ENCODE measurements at places on chromosomes 7 and 10. TPM values are rescaled to one million over a fixed set of nuclear protein-coding genes. Genes with fewer than 3 reads are reported as not detected.

GRCh38 chr10:85225311-85225710 is 896.9 kb downstream of the CCSER2 start:
- no peak for DNase-seq

PALS2 gene
- total RNA-seq = 7.0 TPM

GRCh38 chr10:83932245-83932644 is 207.1 kb upstream of the GHITM start:
- DNase-seq = no peak

- DNase-seq = no peak
Measured at GRCh38 chr10:124886195-124886594, 55.7 kb upstream of the ZRANB1 start.

GRCh38 chr7:5838761-5839500 is 41.7 kb upstream of the OCM start:
- no peak for DNase-seq

GRCh38 chr7:137664846-137665245 is 181.9 kb downstream of the DGKI start:
- DNase-seq = no peak

DNA sequence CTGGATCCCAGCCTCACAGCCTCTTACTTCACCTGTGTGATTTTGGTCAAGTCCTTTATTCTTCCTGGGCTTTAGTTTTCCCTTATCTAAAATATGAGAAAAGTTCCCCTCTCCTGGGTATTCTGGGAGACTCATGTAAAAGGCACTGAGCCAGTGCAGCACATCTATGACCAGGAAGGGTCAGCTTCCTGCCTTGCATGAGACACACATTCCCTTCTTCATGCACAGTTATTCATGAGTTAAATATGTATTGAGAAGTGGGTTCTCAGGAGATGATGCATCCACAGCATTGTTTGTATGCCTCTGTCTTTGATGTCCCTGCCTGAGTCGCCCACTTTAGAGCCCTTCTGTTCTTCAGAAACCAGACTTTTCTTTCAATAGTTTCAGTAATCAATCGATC is 33.3 kb downstream of the EGFR start:
- DNase-seq = peak; percentile 50

RFC2 gene
- 15.7 TPM for total RNA-seq

FAM25A gene
- total RNA-seq = not detected

DNA sequence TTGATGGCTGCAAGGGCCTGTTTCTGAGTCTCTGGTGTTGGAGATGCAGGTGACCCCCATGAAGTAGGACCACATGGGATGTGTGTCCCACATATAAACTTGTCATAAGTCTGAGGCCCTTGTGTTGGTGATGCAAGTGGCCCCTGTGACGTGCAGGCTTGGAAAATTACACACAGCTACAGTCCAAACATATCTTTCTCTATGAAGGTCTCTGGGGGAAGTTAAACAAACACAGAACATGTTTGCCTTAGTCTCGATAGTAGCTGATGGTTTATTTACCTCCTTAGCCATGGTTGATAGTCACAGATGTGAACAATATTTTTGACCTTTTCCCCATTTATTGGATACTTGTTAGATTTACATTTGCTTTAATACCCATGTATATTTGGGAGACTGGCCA is 64.7 kb downstream of the ADCY1 start:
- DNase-seq = no peak

- no peak for DNase-seq
Measured at GRCh38 chr10:91150631-91151030, 69.8 kb upstream of the PCGF5 start.

DNA sequence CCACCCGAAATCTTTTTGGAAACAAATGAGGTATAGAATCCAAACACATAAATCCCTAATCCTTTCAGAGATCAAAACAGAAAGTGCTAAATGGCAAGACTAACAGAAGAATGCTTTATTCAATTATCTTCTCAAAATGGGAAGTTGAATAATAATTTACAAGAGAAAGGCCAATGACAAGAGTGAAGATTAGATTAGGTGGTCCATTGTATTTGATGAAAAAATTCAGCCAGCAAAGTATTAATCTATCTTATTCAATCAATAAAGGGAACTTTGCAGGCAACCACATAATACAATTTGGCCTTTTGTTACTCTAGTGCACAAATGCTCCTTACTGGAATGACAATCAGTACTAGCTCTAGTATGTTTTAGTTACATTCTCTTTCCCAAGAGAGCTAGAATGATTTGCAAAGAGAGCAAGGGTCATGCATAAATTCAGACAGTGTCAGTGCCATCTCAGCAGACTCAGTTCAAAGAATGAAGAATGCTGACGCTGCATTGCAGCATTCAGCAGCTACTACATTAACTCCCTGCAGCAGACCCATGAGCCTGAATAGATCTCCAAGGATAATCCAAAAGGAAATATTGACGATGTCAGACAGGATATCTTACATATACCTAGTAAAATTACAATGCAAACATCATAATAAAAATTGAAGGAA is 131.8 kb downstream of the ANK3 start:
- no peak for DNase-seq

GRCh38 chr10:128475686-128476367 is 349.6 kb upstream of the MKI67 start:
- no peak for DNase-seq

DNA sequence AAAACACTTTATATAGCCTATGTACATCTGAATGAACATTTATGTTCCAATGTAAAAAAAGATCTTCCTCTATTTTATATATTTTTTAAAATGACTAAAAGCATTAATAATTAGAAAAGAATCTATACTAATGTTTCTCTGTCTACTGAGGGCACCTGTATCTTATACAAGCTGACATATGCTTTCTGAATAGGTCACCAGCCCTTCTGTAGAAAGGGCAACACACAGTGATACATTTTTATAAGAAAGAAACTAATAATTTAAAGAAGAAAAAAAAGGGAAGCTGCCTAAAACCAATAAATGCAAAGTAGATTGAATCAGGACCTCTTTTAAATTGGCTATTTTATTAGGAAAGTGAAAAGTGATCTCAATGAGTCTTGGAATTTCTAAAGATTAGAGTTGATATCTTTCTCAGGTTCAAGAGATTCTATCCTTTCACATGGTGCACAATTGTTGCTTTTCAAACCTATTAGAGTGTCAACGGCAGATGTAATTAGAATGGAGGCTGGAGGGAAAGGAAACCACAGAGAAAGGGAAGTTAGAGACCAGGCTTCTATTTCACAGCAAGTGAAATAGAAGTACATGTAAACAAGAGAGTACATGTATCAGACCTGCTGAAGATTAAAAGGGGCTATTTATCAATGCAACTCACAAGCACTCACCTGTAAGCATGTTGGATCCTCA is 6.3 kb downstream of the MTPN start:
- DNase-seq = no peak

GRCh38 chr7:148303295-148304082 is 287.1 kb upstream of the C7orf33 start:
- DNase-seq = no peak

DNA sequence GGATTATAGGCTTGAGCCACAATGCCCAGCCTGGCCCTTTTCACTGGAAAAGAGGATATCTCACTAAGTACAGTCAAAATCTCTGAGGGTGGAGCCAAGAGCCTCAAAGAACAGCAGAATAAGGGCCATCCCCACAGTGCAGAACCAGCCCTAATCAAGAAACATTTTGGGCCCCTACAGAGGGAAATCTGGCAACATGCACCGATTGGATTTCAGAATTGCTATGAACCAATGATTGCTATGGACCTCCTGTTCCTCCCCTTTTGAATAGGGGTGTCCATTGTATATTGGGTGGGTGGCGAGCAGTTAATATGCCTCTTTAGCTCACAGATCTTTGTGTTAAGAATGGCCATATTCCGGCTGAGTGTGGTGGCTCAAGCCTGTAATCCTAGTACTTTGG is 42.7 kb downstream of the SKIDA1 start:
- no peak for DNase-seq

DNA sequence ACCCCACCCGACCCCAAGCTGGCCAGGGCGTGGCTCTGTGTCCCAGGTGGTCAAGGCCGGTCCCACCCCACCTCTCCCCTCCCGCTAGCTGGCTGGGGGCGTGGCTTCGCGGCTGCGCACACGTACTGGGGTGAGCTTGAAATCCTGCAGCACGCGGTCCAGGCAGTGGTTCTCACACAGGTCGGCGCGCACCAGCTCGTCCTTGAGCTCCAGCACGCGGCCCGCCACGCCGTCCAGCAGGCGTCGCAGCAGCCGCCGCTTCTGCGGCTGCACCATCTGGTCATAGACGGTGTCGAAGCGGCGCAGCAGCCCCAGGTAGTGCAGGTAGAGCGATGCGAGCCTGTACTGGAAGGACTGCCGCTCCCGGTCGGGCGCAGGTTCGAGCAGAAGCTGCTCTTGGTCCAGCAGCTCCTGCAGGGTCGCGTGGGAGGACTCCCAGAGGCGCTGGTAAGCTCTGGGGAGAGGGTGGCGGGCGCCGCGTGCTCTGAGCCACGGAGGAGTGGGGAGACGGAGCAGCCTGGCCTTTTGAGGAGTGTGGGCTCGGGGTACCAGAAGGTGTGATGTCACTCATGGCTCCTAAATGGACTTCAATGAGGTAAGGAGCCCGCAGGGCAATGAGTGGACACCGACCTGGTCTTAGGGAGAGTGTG is 5.8 kb downstream of the H2BK1 start:
- no peak for DNase-seq

GRCh38 chr10:70934701-70935100 is 46.3 kb upstream of the PCBD1 start:
- no peak for DNase-seq

- peak; percentile 78 for DNase-seq
Measured at GRCh38 chr7:55977831-55978230, 13.4 kb downstream of the NIPSNAP2 start.

DNA sequence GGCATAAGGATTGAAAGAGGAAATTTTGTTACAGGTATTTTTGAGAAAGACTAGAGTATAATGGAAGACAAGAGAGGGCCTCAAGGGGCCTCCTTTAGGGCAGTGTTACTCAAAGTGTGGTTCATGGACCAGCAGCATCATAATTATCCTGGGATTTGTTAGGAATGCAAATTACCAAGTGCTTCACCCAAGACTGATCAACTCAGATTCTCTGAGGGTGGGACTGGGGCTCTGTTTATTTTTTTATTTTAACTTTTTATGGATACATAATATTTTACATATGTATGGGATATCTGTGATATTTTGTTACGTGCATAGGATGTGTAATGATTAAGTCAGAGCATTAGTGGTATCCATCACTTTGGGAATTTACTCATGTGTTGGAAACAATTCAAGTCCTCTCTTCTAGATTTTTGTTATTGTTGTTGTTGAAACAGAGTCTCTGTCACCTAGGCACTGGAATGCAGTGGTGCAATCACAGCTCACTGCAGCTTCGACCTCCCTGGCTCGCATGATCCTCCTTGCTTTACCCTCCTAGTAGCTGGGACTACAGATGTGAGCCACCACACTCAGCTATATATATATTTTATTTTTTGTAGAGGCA is 2.2 kb upstream of the KCTD7 start:
- no peak for DNase-seq

FAM131B gene
- total RNA-seq = 0.22 TPM

CPED1 gene
- total RNA-seq = 0.20 TPM

DNA sequence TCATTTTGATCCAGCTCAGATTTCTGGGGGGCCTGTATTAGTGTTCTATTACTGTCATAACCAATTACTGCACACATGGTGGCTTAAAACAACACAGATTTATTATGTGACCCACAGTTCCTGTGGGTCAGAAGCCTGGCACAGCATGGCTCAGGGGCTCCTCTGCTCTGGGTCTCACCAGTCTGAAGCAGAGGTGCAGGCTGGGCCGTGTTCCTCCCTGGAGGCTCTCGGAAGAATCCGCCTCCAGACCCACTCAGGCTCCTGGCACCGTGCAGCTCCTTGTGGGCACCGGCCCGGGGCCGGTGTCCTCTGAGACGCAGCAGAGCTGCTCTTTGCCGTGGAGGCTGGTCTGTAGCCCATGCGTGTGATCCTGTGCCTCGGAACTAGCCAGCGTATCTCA is 61.5 kb downstream of the RAMP3 start:
- DNase-seq = no peak

DNA sequence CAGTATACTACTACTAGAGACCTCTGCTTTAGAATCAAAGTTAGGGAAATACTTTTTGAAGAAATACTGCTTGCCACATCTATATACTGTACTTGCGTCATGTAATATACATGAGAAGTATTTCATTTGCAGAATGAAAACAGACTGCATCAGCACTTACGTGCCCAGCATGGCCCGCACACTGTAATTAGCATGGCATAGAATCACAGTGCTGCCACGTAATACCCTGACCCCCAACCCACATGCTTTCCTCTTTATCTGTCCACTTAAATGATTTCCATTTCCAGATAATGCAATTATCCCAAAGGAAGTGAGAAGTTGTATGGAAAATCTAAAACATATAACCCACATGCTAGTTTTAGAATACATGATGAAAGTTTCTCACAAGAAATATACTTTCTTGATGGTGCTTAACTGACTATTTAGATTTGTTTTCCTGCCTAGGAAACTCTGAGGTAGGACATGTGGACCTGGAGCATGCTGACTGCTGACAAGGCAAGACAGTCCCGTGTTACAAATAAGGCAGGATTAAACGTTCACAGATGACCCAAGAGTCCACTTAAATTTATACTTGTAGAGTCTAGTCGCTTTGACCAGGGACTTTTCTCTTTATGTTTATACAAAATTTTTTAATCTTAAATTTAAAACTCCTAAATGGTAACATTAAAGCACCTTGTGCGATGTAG is 12.6 kb downstream of the USP6NL start:
- DNase-seq = no peak

- no peak for DNase-seq
Measured at GRCh38 chr10:52297747-52298146, 16.3 kb upstream of the DKK1 start.

DNA sequence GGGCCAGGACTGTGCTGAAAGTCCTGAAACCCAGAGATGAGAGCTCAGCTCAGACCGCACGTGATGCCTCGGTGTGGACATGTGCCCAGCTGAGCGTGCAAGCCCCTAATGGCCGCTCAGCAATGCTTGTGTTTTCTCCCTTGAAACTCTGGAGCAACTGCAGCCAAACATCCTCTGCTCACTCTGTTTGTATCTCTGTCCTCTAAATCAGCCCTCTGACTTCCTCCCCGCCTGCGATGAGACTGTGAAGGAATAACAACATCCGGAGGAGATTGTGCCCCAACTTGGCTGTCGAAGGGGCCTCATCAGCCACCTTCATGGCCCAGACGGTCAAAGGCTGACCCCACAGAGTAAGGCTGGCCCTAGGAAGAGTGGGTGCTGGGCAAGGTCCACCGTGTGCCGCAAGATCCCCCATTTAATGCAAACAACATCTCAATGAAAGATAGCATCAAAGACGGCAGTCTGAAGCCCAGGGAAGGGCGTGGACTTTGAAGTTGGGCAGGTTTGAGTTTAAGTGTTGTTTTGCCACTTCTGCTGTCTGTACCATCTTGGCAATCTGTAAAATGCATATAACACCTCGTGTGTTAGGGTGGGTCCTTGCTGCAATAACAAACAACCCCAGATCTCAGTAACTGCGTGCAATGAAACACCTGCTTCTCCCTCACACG is 39.9 kb downstream of the CALML3 start:
- no peak for DNase-seq

PNLIP gene
- total RNA-seq = not detected
